Fibroblast of skin of abdomen (primary cell): ENCODE measurements at places on chromosomes 13 and 19.

DNA sequence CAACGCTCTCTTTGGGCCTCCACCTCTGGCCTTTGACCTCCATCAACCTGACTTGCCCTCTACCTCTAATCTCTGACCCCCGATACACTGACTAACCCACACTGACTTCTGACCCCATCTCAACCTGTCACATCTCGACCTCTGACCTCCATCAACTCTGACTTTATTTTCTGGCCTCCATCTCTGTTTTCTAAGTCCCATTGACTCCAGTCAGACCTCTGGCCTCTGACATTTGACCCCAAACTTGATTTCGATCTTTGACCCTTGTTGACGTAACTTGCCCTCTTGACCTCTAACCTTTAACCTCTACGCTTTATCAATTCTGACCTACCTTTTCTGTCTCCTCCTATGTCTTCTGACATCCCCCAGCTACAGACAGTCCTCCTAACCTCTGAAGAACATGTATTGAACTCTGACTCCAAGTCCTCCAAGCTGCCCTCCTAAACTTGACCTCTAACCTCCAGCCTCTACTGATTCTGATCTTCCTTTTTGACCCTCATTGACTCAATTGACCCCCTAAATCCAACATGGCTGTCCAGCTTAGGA, 780 bp downstream of the ACP4 start:
- DNase-seq, result no peak

- DNase-seq, result peak; percentile 40
Observed at GRCh38 chr13:34757441-34757840, 184.6 kb upstream of the NBEA start.

DNA sequence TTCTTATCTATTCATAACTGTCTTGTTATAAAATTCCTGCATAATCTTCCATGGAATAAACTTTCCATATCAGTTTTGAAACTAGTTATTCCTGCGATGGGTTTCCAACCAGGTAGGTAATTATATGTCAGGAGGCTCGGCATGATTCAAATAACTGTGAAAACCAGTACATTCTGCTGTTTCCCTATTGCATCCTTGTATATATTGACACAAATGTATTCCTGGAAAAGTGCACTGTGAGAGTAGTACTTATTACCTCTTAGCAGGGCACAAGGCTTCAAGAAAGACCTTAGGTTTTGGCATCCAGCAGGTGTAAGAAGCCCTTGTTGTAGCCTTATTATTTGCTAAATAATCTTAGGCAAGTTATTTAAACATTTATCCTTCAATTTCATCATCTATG, 1131.3 kb upstream of the ATXN8OS start:
- no peak for DNase-seq

DNA sequence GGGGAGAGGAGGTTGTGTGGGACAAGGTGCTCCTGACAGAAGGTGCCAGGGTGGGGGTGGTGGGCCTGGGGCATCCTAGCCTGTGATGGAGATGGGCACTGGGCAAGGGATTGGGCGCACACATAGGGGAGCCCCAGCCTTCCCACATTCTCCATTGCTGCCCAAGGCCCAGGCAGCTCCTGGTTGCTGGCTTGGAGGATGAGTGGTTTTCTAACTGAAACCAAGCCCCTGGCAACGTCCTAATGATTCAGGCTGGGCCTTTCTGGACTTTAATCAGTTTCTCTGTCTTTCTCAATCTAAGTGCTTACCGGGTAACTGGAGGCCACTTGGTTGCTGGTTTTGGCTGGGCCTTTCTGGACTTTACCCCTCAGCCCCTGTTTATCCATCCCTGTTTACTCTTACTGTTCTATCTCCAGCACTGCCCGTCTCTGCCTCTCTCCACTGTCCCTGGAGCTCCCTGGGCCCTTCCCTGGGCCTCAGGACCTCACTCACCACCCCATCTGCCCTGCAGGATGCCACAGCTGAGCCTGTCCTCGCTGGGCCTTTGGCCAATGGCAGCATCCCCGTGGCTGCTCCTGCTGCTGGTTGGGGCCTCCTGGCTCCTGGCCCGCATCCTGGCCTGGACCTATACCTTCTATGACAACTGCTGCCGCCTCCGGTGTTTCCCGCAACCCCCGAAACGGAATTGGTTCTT, 354 bp downstream of the CYP4F3 start:
- DNase-seq, result no peak

DNA sequence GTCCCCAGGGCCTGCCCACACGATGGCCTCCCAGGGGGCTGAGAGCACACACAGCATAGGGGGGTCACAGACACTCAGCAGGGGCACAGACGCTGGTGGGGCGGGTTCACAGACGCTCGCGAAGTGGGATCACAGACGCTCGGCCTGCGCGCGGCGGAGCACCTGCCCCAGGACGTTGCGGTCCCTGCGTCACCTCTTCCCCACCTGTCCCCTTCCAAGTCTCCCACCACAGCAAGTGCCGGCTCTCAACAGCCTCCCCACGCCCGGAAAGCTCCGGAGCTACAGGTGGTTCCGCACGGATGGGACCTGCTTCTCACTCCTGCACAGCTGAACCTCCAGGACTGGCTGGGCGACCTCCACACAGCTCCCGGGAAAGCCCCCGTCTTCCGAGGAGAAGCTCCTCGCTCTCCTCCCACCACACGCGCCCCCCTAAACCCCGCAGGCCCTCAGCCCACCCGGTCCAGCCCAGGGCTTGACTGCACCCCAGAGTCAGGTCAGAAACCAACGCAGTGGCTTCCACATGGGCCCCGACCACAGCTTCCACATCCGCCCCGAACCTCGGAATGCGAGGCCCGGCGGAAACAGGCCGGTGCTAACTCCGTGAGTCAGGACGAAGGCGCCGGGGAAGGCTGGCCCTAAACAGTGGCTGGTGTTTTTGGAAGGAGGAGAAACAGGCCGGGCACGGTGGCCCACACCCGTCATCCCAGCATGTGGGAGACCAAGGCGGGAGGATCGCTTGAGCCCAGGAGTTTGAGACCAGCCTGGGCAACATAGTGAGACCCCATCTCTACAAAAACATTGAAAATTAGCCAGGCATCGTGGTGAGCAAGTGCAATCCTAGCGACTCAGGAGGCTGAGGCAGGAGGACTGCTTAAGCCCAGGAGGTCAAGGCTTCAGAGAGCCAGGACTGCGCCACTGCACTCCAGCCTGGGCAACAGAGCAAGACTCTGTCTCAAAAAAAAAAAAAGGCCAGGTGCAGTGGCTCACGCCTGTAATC, 16.5 kb downstream of the BTBD2 start:
- no peak for DNase-seq

DNA sequence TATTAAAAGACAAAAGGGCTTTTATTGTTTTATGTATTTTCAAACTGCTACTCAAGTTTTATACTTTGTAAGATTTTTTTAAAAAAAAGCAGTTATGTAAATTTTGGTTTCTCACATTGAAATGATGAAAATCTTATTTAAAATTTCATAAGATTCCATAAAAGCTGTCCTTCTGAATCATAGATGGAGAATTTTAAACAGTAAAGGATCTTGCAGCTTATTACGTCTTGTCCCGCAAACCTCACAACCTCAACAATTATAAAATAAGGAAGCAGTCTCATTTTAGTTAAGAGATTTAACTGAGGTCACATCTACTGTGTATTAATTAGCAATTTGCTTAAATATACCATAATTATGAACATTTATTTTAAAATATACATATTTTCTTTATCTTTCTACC, 581.0 kb upstream of the SPRY2 start:
- DNase-seq, result peak; percentile 32

GRCh38 chr19:34428549-34429285, 536 bp downstream of the UBA2 start:
- DNase-seq, result peak; percentile 18

GRCh38 chr13:76363682-76364289, 522.4 kb downstream of the KCTD12 start:
- DNase-seq, result no peak

- DNase-seq, result no peak
Observed at GRCh38 chr19:18453269-18454024, 15.5 kb upstream of the ISYNA1 start.

- no peak for DNase-seq
Observed at GRCh38 chr13:37059848-37060192, 332 bp upstream of the SUPT20H start.

DNA sequence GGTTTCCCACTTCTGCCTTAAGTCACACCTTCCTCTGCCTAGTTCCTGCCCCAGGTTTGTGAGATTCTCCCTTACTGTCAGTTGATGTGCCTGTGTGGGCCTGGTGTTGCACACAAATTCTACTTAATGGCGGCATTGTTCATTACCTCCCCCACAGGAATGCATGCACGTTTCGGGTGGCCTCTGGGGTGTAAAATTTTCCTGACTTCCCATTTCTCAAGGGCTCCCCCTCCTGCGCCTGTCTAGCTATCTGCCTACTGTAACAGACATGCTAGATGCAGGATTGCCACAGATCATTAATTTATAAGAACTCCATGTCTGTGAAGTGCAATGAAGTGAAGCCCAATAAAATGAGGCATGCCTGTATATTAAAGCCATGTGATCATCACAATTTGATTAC, 1466.3 kb downstream of the PCDH9 start:
- no peak for DNase-seq

GRCh38 chr13:72823724-72824123, 41.8 kb downstream of the PIBF1 start:
- DNase-seq, result no peak

DNA sequence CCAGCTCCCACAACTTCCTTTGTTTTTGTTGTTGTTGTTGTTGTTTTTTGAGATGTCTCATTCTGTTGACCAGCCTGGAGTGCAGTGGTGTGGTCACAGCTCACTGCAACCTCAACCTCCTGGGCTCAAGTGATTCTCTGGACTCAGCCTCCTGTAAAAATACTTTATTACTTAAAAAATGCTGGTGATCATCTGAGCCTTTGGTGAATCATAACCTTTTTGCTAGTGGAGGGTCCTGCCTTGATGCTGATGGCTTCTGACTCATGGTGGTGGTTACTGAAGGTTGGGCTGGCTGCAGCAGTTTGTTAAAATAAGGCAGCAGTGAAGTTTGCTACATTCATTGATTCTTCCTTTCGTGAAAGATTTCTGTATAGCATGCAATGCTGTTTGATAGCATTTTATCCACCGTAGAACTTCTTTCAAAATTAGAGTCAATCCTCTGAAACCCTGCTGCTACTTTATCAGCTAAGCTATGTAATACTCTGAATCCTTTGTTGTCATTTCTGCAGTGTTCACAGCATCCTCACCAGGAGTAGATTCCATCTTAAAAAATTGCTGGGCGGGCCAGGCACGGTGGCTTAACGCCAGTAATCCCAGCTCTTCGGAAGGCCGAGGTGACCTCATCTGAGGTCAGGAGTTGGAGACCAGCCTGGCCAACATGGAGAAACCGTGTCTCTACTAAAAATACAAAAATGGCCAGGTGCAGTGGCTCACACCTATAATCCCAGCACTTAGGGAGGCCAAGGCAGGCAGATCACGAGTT, 18.0 kb downstream of the ARHGAP35 start:
- peak; percentile 89 for DNase-seq

GRCh38 chr19:40752257-40752781, 1.3 kb downstream of the SNRPA start:
- no peak for DNase-seq

- DNase-seq, result no peak
Observed at GRCh38 chr19:44949550-44949949, 3.7 kb downstream of the APOC2 start.

GRCh38 chr13:112733661-112734379, 44.0 kb downstream of the ATP11A start:
- DNase-seq, result no peak

GRCh38 chr13:77789376-77789775, 91.9 kb downstream of the SLAIN1 start:
- DNase-seq, result no peak

- no peak for DNase-seq
Observed at GRCh38 chr13:95492044-95492801, 60.3 kb upstream of the CLDN10 start.

- DNase-seq, result peak; percentile 61
Observed at GRCh38 chr13:114077933-114078325, 54.5 kb downstream of the RASA3 start.

GRCh38 chr19:58362272-58362994, at the start of gene ZNF497:
ZNF497 (minus strand) TSS chr19:58362751; CDS start chr19:58357635, 5,116 bp downstream.
- DNase-seq, result peak; percentile 96

GRCh38 chr13:97369261-97369893, 64.6 kb upstream of the RAP2A start:
- no peak for DNase-seq

GRCh38 chr13:36954542-36954941, 34.5 kb upstream of the SMAD9 start:
- DNase-seq, result no peak

GRCh38 chr19:8004723-8005513, 523 bp downstream of the ELAVL1 start:
- peak; percentile 17 for DNase-seq

GRCh38 chr13:43307921-43308433, 284.6 kb downstream of the DNAJC15 start:
- DNase-seq, result peak; percentile 96

GRCh38 chr13:77306458-77306857, 20.4 kb downstream of the MYCBP2 start:
- DNase-seq, result no peak

- DNase-seq, result no peak
Observed at GRCh38 chr19:38836983-38837626, 5.5 kb upstream of the ECH1 start.

DNA sequence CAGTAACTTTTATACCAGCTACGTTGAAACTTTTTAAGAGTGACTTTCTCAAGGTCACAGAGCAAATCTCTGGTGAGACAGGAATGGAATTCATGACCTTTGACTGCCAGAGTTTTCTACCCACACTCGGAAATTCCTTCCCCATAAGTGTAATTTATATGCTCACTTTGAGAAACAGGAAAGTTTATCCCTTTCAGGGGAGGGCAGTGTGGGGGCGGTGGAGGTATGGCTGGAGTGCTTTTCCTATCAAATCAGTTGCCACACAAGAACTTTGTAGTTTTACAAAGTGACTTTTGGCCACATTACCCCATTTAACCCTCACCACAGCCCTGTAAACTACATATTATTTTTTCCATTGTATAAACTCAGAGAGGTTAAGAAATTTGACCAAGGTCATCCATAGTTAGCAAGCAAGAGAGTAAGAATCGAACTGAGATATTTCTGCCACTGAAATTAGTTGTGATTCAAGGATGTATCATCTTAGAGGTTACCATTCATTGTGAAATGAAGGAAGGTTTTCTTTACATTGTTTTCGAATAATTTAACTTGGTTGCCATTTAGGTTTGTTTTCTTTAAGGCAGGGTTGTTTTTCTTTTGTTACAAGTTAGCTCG, 5.9 kb downstream of the KLF12 start:
- peak; percentile 26 for DNase-seq

- no peak for DNase-seq
Observed at GRCh38 chr13:99388334-99388923, 81.2 kb upstream of the GPR183 start.

- no peak for DNase-seq
Observed at GRCh38 chr13:90103099-90103784, 1244.2 kb upstream of the MIR17HG start.
